ENCODE measurements at places on chromosomes 13 and 19. TPM values are rescaled to one million over a fixed set of nuclear protein-coding genes. Genes with fewer than 3 reads are reported as not detected.

The ZNF541 gene
- total RNA-seq: 0.73 TPM

The GNG14 gene
- not detected for total RNA-seq

The ZNF77 gene
- 2.3 TPM for total RNA-seq

The VSTM2B gene
- not detected for total RNA-seq

The CNN2 gene
- 93.3 TPM for total RNA-seq

The LRRC25 gene
- total RNA-seq: 3.2 TPM

The TNFRSF19 gene
- 12.0 TPM for total RNA-seq

The GSX1 gene
- not detected for total RNA-seq

The ZNF85 gene
- 2.4 TPM for total RNA-seq

The LYPD5 gene
- 1.2 TPM for total RNA-seq

The NUCB1 gene
- total RNA-seq: 200 TPM

The GPR12 gene
- total RNA-seq: 0.15 TPM

The WIZ gene
- total RNA-seq: 25.5 TPM

The CLIP3 gene
- 8.0 TPM for total RNA-seq

The ZNF382 gene
- 12.0 TPM for total RNA-seq

The SMIM44 gene
- not detected for total RNA-seq

The RFX1 gene
- total RNA-seq: 11.6 TPM

The FUT1 gene
- 2.8 TPM for total RNA-seq

The SLC5A5 gene
- not detected for total RNA-seq

The CD33 gene
- total RNA-seq: 1.7 TPM

The KLF16 gene
- 7.1 TPM for total RNA-seq

The EFNB2 gene
- 12.7 TPM for total RNA-seq

The LRRC8E gene
- total RNA-seq: 0.65 TPM

The SMIM17 gene
- not detected for total RNA-seq

The MEIOSIN gene
- not detected for total RNA-seq

The DNASE2 gene
- total RNA-seq: 23.3 TPM

The PEAK3 gene
- total RNA-seq: 0.27 TPM

The ZNF534 gene
- not detected for total RNA-seq

The CEBPA gene
- total RNA-seq: 7.3 TPM

The CERS4 gene
- total RNA-seq: 25.6 TPM

The CEACAM16 gene
- total RNA-seq: not detected

The SBK3 gene
- 4.5 TPM for total RNA-seq

The NXNL1 gene
- total RNA-seq: not detected

The RAB3A gene
- total RNA-seq: 32.8 TPM

The PEX11G gene
- 2.1 TPM for total RNA-seq

The ZNF560 gene
- total RNA-seq: not detected

The RFXAP gene
- 2.1 TPM for total RNA-seq

The SCGB2B2 gene
- total RNA-seq: 0.70 TPM

The SLC7A10 gene
- not detected for total RNA-seq

The CEACAM3 gene
- total RNA-seq: not detected

The TLE6 gene
- total RNA-seq: 0.21 TPM

The INSR gene
- 73.7 TPM for total RNA-seq

The ZNF829 gene
- 1.9 TPM for total RNA-seq

The CYP2A7 gene
- total RNA-seq: not detected

The ITM2B gene
- 630 TPM for total RNA-seq

The HCN2 gene
- total RNA-seq: 15.7 TPM

The ZNF765 gene
- 5.9 TPM for total RNA-seq

The COL4A2 gene
- total RNA-seq: 94.0 TPM

The SBK2 gene
- 2.4 TPM for total RNA-seq

The XPO4 gene
- 38.8 TPM for total RNA-seq

The PSG3 gene
- not detected for total RNA-seq

The CEACAM4 gene
- total RNA-seq: not detected

The AKAP8 gene
- 23.9 TPM for total RNA-seq

The IZUMO4 gene
- 6.2 TPM for total RNA-seq

The ANKLE1 gene
- total RNA-seq: 0.10 TPM

The SYNGR4 gene
- total RNA-seq: not detected

The SHANK1 gene
- 2.1 TPM for total RNA-seq

The SAFB2 gene
- total RNA-seq: 14.2 TPM

The IFI30 gene
- 16.8 TPM for total RNA-seq

Data from heart left ventricle (tissue), 16 donors.